ENCODE measurements at places on chromosomes 12 and 14.

DNA sequence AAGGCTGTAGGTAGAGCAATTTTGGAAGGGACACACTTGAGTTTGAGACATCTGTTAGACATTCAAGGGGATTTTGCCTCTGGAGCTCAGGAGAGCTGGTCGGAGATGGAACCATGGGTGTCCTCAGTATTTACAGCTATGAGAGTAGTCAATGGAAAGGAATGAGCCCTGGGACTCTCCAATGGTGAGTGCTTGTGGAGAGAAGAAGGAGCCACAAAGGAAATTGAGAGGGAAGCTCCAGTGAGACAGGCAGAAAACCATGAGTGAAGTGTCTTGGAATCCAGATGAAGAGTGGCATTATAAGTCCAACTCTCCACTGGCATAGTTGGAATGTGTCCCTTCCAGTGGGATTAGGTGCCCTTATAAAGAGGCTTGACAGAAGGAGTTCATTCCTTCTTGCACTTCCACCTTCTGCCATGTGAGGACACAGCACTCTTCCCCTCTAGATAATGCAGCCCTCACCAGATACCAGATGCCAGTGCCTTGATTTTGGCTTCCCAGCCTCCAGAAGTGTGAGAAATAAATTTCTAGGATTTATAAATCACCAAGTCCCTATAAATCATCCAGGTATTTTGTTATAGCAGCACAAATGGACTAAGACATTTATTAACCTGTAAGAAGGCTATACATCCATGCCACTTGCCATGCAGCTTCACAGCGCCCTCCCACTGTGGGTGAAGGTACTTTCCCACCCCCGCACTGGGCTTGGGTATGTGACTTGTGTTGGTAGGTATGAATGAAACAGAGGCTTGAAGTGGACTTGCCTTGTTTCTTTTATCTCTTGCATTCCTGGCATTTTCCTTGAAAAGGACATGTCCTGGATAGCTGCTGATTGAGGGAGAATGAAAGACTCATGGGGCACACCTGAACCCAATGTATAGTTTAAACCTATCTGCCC lies 27.3 kb downstream of the LLPH start:
- no peak for DNase-seq

DNA sequence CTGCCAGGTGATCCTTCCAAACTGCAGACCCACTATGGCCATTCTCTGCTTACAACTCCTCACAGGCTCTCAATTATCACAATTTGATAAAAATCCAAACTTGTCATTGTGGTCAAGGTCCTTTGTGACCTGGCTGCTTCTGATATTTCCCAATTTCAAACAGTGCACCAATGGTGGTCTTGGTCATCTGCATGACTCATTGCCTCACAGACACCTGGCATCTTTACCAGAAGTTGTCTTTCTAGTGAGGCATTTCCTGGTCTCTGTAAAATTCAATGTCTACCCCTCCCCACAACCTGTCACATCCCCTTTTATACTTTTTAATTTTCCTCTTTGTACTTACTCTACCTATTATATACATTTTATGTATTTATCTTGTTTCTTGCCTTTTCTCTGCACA lies 17.8 kb upstream of the PAPOLA start:
- DNase-seq, result no peak

GRCh38 chr12:123387508-123388176 lies 3.7 kb downstream of the KMT5A start:
- no peak for DNase-seq

DNA sequence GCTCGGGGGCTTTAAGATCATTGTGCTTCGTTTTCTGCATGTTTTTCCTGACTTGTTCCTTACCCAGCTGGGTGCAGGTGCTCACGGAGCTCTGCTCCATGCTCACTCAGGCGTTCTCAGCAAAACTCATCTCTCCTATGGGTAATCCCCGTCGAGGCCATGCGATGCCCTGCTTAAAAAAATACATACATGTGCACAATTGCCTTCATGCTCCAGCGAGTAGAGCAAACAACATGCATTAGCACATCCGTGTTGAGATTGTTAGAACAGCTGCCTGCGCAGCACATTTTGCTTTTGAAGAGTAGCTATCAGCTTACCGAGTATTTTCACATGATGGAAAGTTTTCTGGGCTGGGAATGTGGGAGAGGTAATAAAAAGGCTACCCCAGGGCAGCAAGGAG lies 16.2 kb downstream of the AACS start:
- no peak for DNase-seq

- no peak for DNase-seq
Measured at GRCh38 chr12:91853350-91854127, 292.1 kb downstream of the BTG1 start.

DNA sequence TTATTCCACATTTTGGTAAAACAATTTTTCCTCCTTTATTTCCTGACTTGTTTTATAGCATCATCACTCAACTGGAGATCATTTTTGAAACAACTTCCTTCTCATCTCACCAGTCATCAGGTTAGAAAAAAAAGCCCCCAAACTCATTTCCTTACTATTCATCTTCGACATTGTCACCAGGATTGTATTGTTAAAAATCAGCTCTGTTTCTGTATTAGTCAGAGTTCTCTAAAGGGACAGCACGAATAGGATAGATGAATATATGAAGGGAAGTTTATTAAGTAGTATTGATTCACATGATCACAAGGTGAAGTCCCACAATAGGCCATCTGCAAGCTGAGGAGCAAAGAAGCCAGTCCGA lies 392.6 kb downstream of the FUT8 start:
- DNase-seq, result no peak
